ENCODE measurements at places on chromosomes 16 and 17.
A peak's percentile ranks its signal among the peaks of the same experiment; 100 is the strongest.

DNA sequence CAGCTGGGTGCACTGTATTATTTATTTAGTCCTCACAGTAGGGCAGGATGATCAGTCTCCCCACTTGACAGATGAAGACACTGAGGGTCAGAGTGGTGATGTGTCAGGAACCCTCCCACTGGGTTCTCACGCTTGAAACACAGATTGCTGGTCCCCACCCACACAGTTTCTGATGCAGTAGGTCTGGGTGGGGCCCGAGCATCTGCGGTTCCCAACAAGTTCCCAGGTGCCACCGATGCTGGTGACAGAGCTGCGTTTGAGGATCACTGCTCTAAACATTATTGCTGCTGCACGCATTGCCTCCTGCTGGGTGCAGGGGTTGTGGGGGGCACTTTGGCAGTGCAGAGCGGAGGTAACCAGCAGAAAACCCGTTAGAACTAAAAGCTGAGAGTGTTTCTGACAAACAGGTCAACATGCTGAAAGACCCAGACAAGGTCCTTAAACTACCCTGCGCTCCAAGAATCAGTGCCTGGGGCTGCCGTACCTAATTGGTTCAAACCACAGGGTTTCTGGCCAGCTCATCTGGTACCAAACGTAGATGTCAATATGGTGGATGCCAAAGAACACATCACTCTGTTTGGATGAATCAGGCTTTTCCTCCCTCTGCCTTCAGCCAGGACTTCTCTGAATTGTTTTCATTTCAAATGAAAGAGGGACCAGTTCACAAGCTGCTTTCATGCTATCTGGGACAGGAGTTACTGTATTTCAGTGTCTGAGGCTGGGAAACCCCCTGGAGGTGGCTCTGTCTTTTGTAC, 76.0 kb downstream of the ABCC1 start:
- no peak for DNase-seq

- DNase-seq = no peak
Observed at GRCh38 chr17:39096508-39097149, 54.8 kb downstream of the PLXDC1 start.

- peak; percentile 21 for DNase-seq
Observed at GRCh38 chr16:964356-965035, 6.3 kb downstream of the LMF1 start.

- no peak for DNase-seq
Observed at GRCh38 chr17:61806936-61807335, 56.4 kb downstream of the BRIP1 start.

GRCh38 chr16:58462997-58463941, 36.7 kb upstream of the NDRG4 start:
- no peak for DNase-seq

DNA sequence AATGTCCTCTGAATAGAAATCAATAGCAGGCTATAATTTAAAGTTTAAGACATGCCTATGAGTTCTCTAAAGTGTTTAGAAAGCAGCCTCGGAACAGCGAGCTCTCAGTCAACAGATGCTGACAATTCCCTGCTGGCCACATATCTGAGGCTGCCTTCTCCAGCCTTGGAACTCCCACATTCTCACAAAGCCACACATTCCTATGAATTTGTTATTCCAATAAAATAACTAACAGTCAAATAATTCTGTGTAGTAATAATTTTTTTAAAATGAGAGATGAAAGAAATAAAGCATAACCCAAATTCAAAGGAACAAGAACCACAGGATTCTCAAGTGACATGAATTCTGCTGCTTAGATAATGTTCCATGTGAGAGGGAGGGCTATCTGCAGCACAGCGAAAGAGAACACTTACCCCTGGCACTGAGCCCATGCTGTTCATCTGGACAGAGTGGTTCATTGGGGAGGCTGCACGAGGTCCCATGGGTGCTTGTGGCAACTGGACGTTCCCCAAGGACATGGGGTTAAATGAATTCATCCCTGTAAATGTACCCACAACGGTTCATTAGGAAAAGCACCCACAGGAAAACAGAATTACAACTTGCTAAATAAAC, 56.9 kb upstream of the TRAP1 start:
- no peak for DNase-seq

- DNase-seq = no peak
Observed at GRCh38 chr16:15593235-15593634, 49.7 kb downstream of the MARF1 start.

DNA sequence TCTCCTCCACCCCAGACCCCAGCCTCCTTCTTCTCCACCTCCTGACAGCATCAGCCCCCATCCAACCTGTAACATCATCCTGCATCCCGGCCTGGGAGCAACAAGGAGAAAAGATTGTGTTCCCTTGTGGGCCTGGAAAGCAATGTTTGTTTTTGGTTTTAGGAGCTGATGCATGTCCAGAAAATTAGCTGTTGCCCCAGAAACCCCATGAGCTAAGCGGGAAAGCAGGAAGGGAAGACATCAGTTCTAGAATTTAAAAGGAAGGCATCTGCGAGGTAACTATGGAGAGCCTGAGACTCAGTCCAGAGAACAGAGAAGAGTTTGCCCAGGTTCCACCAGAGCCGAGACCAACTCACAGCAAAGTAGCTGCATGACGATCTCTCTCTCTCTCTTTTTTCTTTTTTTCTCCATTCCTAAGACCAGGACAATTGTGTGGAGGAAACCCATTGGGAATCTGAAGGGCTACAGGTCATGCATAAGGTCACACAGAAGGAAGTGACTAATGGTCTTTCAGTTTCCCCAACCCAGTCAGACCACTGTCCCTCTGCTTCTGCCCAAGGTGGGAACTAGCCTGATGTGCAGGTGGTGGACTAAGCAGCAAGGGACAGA, 124.4 kb downstream of the SLC39A11 start:
- DNase-seq = no peak

GRCh38 chr16:1331712-1332617, 1.5 kb upstream of the BAIAP3 start:
- no peak for DNase-seq

DNA sequence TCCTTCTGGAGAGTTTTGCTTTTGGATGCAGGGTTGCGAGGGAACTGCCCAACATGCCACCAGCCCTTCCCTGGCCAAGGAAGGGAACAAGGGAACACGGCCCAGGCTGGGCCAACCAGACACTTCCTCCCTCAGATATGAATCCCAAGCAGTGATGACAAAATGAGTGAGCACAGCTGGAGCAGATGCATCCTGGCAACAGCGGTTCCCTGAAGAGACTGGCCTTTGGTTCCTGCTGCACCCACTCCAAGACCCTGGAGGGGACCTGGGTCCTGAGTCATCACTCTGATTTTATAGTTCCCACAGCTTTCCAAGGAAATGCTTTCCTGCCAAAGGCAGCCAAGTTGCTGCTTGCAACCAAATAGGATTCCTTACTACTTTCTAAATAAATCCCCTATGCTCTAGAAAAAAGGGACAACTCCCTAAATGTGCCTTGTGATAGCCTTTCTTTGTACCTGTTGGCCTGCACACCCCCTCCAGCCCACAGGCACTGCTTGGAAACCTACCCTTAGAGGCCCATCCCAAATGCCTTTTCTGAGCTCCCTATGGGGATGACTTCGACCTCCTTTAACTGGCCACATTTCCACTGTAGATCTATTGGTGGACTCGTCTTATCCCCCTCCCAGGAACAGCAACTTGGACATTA, 5.3 kb downstream of the ST3GAL2 start:
- no peak for DNase-seq
